ENCODE measurements at places on chromosomes 5 and 9. TPM values are rescaled to one million over a fixed set of nuclear protein-coding genes. Genes with fewer than 3 reads are reported as not detected.
A peak's percentile ranks its signal among the peaks of the same experiment; 100 is the strongest.

- H3K4me3 ChIP-seq: no peak overlapping the region
- no peaks in the 10 kb centered on the region for H3K36me3 ChIP-seq
- H3K4me1 ChIP-seq: peaks cover 15% of the 10 kb centered on the region
- H3K27ac ChIP-seq: no peak overlapping the region
- no peak for DNase-seq
Measured at GRCh38 chr5:134577022-134577795, 51.7 kb downstream of the JADE2 start.

DNA sequence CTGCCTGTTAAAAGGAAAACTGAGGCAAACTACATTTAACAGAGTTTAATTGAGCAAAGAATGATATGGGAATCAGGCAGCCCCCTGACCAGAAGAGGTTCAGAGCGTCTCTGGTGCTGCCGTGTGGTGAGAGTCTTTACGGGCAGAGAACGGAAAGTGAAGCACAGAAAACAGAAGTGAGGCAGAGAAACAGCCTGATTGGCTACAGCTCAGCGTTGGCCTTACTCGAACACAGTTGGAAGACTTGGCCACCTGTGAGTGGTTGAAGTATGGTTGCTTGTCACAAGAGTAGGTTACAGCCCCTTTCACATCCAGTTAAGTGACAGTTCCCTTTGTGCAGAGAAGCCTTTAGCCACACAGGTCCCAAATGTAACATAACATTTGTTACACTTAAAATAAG is 16.9 kb upstream of the FBP1 start:
- H3K36me3 ChIP-seq: no peaks in the 10 kb centered on the region
- no peaks in the 10 kb centered on the region for H3K27me3 ChIP-seq
- H3K27ac ChIP-seq: no peak overlapping the region
- DNase-seq: peak; percentile 38

GRCh38 chr5:10583663-10584572 is 20.0 kb downstream of the ANKRD33B start:
- H3K27me3 ChIP-seq: no peaks in the 10 kb centered on the region
- H3K36me3 ChIP-seq: no peaks in the 10 kb centered on the region
- DNase-seq: peak; percentile 7
- H3K4me3 ChIP-seq: no peak overlapping the region
- H3K27ac ChIP-seq: no peak overlapping the region
- no peaks in the 10 kb centered on the region for H3K4me1 ChIP-seq

- H3K36me3 ChIP-seq: no peaks in the 10 kb centered on the region
- no peaks in the 10 kb centered on the region for H3K27me3 ChIP-seq
- H3K4me1 ChIP-seq: no peaks in the 10 kb centered on the region
- no peak overlapping the region for H3K27ac ChIP-seq
Measured at GRCh38 chr9:132645306-132645705, 24.5 kb downstream of the DDX31 start.

DNA sequence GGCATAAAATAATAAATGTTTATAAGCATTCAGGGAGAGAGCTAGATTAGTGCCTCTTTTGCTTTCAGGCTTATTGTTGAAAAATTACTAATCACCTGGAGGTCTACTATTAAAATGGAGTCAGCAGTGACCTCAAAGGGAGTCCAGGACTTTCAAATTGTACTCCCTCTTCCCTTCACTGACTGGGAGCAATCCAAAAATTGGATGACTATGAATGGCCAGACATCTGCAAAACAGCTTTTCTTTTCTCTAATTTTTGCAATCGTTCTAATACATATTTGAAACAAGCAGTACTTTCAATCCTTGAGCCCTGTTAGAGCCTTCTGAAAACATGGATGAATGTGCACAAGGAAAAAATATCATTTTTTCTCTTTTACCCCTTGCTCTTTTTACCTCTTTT is 461.8 kb downstream of the TMEM232 start:
- no peak for DNase-seq
- H3K4me1 ChIP-seq: no peaks in the 10 kb centered on the region
- no peak overlapping the region for H3K27ac ChIP-seq

DNA sequence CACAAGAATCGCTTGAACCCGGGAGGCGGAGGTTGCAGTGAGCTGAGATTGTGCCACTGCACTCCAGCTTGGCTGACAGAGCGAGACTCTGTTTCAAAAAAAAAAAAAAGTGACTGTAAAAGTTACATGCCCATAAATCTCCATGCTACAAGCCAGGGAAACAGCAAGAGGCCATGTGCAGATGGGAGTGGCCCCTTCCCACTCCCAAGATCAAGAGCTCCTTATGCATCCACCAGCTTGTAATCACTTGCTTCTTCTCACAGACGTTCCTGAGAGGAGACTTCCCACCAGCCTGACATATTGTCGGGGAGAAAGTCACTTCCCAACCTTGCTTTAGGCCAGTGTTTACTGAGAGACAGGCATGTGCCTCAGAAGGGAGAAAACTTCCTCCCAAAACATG is 45.6 kb upstream of the N4BP3 start:
- H3K4me3 ChIP-seq: no peak overlapping the region
- no peaks in the 10 kb centered on the region for H3K4me1 ChIP-seq
- no peak for DNase-seq
- no peak overlapping the region for H3K27ac ChIP-seq
- H3K27me3 ChIP-seq: no peaks in the 10 kb centered on the region

DNA sequence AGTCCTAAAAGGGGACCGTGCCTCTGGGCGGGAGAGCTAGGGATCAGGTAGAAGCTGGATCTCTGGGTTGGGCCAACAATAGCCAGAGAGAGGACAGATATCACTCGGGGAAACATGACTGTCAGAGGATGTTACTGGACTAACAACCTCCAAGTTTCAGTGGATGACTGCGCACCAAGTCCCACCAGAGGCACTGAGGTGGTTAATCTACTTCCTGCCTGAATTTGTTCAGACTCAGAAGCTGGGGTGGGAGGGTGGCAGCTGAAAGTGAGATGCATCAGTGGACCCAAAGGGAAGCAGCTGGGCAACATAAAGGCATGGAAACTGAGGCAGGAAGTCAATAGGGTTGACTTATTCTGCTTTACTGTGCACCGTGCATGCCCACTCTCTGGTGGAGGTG is 130.1 kb upstream of the SLC44A1 start:
- no peaks in the 10 kb centered on the region for H3K27me3 ChIP-seq
- H3K4me3 ChIP-seq: no peak overlapping the region
- H3K4me1 ChIP-seq: no peaks in the 10 kb centered on the region
- no peak for DNase-seq
- H3K27ac ChIP-seq: no peak overlapping the region

GRCh38 chr9:92764381-92764987 is at the start of gene BICD2:
Gene BICD2 (minus strand): TSS chr9:92764833. CDS start chr9:92764744, 89 bp downstream.
- H3K4me3 ChIP-seq: peak within 1 kb of the TSS; percentile 97
- DNase-seq: no peak
- no peaks in the 10 kb centered on the region for H3K27me3 ChIP-seq
- peaks cover 37% of the 10 kb centered on the region for H3K4me1 ChIP-seq
- no peaks in the 10 kb centered on the region for H3K36me3 ChIP-seq

- H3K27ac ChIP-seq: no peak overlapping the region
- H3K27me3 ChIP-seq: no peaks in the 10 kb centered on the region
- H3K36me3 ChIP-seq: no peaks in the 10 kb centered on the region
- H3K4me1 ChIP-seq: no peaks in the 10 kb centered on the region
Measured at GRCh38 chr9:110850401-110851135, 182.0 kb downstream of the MUSK start.

DNA sequence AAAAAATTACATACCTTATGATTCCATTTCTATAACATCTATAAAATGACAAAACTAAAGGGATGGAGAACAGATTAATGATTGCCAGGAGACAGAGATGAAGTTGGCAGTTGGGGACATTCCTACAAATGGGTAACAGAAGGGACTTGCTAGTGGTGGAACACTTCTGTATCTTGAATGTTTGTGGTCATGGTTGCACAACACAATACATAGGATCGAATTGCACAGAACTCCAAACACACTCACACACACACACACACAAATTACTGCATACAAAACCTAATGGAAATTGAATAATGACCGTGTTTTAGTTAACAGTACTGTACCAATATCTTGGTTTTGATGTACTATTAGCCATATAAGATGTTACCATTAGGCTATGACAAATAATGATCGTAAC is 330.7 kb upstream of the POU5F2 start:
- no peak overlapping the region for H3K4me3 ChIP-seq
- DNase-seq: no peak
- no peaks in the 10 kb centered on the region for H3K4me1 ChIP-seq
- no peaks in the 10 kb centered on the region for H3K36me3 ChIP-seq
- H3K27me3 ChIP-seq: no peaks in the 10 kb centered on the region

DNA sequence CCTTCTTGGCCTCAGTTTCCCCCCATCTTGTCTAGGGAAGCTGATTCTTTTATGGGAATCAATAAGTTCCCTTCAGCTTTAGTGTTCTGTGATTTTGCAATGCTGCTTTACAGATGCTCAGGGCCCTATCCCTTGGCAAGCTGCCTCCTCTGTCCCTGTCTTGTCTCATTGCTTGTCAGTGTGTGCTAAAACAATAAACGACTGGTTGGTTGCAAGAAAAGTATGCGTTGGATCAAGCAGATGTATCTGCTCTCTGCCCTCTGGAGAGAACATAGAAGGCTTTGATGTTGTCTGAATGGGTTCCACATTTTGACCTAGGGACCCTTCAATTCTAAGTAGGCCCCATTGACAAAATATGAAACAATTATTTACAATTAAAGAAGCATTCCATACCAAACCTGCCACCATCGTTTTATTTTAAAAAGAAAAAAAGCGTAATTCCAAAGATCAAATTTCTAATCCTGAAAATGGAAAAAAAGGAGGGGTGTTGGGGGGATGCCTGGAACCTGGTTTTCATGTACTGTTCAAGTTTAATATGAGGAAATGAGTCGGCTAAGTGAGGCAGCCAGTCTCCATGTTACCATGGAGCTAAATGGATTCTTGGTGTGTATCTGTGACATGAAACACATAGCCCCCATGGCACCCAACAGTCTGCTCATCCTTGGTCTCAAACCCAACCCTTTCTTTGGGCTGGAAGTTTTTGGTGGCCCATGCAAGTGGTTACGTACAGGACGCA is 31.2 kb upstream of the TARS1 start:
- DNase-seq: no peak
- H3K36me3 ChIP-seq: no peaks in the 10 kb centered on the region
- no peaks in the 10 kb centered on the region for H3K27me3 ChIP-seq
- H3K4me3 ChIP-seq: no peak overlapping the region
- no peak overlapping the region for H3K27ac ChIP-seq

DNA sequence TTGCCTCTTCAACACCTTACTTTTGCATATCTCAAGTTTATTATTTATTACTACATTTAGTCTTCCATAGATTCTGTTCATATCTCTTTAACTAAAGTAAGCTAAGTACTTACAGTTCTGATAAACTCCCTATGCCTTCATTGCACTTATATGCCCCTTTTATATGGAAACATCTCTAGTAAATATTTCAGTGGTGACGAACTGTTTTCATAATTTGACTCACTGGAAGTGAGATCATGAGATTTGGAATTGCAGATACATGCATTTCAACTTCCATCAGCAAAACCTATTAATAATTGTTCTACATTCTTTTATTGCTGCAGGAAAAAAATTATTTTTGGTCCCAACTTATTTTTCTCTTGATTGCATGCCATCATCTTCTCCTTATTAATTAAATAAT is 263.5 kb downstream of the CD180 start:
- H3K27ac ChIP-seq: no peak overlapping the region
- no peak for DNase-seq
- no peaks in the 10 kb centered on the region for H3K36me3 ChIP-seq
- H3K27me3 ChIP-seq: no peaks in the 10 kb centered on the region

DNA sequence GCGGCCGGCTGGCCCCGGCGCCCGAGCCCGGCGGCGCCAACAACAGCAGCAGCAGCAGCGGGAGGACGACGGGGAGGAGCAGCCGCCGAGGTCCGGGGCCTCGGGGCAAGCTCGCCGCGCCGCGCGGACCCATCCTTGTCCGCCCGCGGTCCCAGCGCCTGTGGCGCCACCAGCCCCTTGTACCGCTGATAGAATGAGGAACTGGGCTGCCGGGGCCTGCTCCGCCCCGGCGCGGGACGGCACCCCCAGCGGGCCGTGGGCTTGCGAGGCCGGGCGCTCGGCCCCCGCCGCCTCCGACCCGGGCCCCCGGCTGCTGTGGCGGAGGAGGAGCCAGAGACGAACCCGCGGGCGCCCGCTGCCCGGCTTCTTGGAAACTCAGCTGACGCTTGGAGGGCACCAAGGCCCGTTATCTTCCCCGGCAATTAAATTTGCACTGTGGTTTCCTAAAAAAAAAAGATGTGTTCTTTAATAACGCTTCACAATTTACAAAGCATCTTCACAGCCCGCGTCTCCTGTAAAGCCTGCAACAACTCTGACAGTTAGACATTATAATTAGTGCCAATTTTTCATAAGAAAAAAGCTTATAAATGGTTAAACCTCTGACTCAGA is at the start of gene ARSB:
Gene ARSB, minus strand, starts transcription at position 195 of the 609 bp plus-strand sequence. Its CDS starts 62 bp downstream, at position 133.
- H3K27me3 ChIP-seq: no peaks in the 10 kb centered on the region
- peak within 1 kb of the TSS; percentile 98 for H3K27ac ChIP-seq
- H3K36me3 ChIP-seq: no peaks in the 10 kb centered on the region
- H3K4me3 ChIP-seq: peak within 1 kb of the TSS; percentile 84

- no peak for DNase-seq
- H3K36me3 ChIP-seq: no peaks in the 10 kb centered on the region
- H3K27me3 ChIP-seq: no peaks in the 10 kb centered on the region
- no peak overlapping the region for H3K4me3 ChIP-seq
- H3K4me1 ChIP-seq: no peaks in the 10 kb centered on the region
Measured at GRCh38 chr9:21690561-21690960, 111.9 kb upstream of the MTAP start.

DNA sequence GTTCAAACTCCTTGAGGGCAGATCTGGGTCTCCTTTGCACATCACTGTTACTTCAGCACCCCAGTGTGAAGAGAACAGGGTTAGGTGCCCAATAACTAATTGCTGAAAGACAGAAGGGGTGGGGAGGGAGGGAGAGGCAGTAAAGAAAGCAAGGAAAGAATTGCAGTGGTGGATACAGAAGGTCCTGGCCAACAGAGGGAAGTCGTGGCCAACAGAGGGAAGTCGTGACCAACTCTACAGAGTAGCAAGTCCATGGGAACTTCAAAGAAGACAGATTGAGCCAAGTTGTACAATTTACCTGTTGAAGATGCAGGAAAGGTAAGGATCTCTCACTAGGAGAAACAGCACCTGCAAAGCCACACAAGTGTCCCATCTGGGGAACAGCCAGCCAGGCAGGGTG is 27.0 kb downstream of the CCNJL start:
- DNase-seq: no peak
- H3K27me3 ChIP-seq: no peaks in the 10 kb centered on the region
- no peak overlapping the region for H3K4me3 ChIP-seq
- peak overlapping the region; percentile 42 for H3K27ac ChIP-seq
- H3K4me1 ChIP-seq: peaks cover 39% of the 10 kb centered on the region

GRCh38 chr5:55509796-55510522 is 24.8 kb downstream of the PLPP1 start:
- H3K4me1 ChIP-seq: peaks cover 16% of the 10 kb centered on the region
- no peaks in the 10 kb centered on the region for H3K36me3 ChIP-seq
- H3K27ac ChIP-seq: no peak overlapping the region
- H3K27me3 ChIP-seq: no peaks in the 10 kb centered on the region
- no peak overlapping the region for H3K4me3 ChIP-seq
- DNase-seq: no peak

The CDH6 gene
- 0.68 TPM for total RNA-seq

The SMIM3 gene
- 8.1 TPM for total RNA-seq

The ACTBL2 gene
- 0.16 TPM for total RNA-seq

The CARTPT gene
- total RNA-seq: 18.2 TPM

The PLAC8L1 gene
- total RNA-seq: 4.4 TPM

The CDH9 gene
- total RNA-seq: 0.25 TPM

The GFI1B gene
- 4.3 TPM for total RNA-seq

The SIT1 gene
- not detected for total RNA-seq

The LMBRD2 gene
- 8.2 TPM for total RNA-seq

The WNK2 gene
- total RNA-seq: 50.5 TPM

All from testis (tissue), 5 donors.